Lung microvascular endothelial cell (primary cell): ENCODE measurements at places on chromosomes 7 and 10.

DNA sequence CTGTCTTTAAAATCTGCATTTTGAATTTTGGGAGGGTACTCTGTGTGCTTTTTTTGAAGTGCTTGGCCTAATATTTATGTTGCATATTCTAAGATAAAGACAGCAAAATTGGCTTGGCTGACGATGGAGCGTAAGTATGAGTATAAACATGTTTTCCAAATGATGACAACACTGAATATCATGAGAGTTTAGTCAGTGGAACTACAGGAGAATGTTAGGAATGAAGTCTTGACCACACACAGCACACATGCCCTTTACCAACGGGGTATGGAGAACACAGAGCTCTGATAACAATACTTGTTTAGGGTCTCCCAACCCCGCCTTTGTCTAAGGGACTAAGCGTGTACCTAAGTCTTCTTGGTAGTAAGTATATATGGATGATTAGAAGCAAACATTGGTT is 253.9 kb upstream of the FZD8 start:
- no peak for DNase-seq

GRCh38 chr10:87092861-87093631 is 1.6 kb downstream of the GLUD1 start:
- DNase-seq: peak; percentile 44

DNA sequence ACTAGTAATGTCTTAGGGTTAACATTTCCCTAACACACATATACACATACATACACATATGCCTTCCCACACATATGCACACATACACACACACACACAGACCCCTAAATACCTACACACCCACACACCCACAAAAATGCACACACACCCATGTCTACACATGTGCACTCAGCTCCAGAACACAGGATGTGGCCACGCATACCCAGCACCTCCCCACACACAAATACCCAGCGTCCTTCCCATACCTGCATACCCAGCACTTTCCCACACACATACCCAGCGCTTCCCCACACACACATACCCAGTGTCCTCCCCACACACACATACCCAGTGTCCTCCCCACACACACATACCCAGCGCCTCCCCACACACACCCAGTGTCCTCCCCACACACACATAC is 534.9 kb downstream of the DNAJB6 start:
- DNase-seq: no peak

GRCh38 chr10:102352066-102352715 is 43.3 kb upstream of the NFKB2 start:
- peak; percentile 76 for DNase-seq

GRCh38 chr7:30463405-30464145 is 15.0 kb downstream of the NOD1 start:
- no peak for DNase-seq

DNA sequence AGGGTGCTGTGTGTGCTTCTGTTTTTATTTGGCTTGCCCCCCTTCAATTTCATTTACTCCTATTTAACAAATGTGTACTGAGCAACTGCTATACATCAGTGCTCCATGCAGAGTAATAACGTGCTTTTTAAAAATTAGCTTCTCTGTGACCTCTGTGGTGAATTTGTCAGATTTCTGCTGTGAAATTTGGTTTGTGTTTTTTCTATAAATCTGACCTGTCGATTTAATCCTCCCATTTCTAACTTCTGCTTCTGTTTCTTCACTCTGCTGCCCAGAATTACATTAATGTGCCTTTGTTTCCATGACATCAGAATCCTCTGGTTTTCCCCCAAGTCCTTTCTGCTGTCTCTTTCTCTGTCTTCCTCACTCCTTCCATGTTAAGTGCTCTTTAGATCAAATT is 123.8 kb upstream of the CACNA2D1 start:
- no peak for DNase-seq

- DNase-seq: peak; percentile 74
Measured at GRCh38 chr7:90298145-90299038, 22.7 kb downstream of the FAM237B start.

DNA sequence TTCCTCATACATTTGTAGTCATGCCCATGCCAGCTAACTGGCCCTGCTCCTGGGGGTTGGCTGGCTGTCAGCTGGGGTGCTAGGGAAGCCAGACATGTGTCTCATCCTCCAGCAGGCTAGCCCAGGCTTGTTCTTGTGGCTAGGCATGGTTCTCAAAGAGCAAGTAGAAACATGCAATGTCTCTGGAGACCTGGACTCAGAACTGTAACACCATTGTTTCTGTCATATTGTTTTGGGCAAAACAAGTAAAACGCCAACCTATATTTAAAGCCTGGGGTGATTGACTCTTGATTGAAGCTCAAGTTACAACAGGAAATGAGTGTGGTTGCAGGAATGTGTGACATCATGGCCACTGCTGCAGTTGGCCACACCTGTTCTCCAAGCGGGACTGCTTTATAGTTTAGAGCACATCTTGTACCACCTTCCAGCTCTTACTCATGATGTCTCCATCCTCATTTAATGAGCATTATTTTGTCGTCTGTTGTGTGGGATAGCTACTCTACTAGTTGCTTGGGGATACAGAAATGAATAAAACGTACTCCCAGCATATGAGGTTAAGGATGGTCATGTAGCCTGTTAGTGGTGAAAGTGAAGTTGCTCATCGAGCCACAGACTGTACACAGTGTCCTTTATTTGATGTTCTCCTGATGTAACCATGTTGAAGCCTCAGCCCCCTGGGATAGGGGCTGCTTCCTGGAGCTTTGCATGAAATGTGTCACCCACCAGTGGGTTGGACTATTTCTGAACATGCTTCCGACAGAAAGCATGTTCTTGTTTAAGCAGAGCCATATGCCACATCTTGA is 168.4 kb downstream of the SORCS3 start:
- no peak for DNase-seq

DNA sequence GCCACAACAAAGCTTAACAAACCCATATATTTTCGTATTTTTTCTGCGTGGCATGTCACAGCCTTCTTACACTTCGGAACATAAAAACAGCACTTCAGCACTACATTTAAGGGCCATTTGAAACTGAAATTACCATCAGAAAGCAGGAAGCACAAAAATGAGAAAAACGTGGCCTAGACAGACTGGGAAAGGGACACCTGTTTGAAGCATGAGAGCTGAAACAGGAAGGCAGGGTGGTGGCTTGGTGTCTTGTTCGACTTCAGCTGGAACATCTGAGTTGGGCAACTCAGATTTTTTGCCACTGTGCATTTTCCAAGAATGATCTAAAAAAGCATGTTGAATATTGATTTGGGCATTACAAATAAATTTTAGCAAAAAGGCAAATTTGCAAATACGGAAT is 243.2 kb downstream of the ELMO1 start:
- DNase-seq: no peak
